ENCODE measurements at places on chromosomes 16 and 17.

- no peak for DNase-seq
Observed at GRCh38 chr17:4932756-4933155, 679 bp downstream of the GP1BA start.

- no peak for DNase-seq
Observed at GRCh38 chr17:50501054-50501453, 7.2 kb upstream of the MYCBPAP start.

DNA sequence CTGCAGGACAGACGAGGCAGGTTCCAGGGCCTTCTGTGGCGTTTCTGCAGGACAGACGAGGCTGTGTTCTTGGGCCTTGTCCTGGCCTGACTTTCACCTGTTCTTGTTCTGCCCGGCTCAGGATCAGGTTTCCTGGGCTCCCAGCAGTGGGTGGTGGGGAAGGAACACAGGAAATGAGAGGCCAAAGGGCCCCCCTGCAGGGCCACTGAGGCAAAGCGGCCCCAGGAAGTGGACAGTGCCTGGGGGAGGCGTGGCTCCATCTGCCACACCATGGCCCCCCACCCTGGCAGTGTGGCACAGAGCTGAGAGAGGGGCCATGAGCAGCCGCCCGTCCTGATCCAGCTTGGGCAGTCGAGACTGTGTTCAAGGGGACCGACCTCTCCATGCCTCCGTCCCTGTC, 20.7 kb downstream of the SPIRE2 start:
- DNase-seq = no peak

GRCh38 chr16:7086822-7087616, 245.6 kb upstream of the RBFOX1 start:
- DNase-seq = no peak

GRCh38 chr16:27972500-27972899, 91.0 kb downstream of the GSG1L start:
- peak; percentile 17 for DNase-seq

DNA sequence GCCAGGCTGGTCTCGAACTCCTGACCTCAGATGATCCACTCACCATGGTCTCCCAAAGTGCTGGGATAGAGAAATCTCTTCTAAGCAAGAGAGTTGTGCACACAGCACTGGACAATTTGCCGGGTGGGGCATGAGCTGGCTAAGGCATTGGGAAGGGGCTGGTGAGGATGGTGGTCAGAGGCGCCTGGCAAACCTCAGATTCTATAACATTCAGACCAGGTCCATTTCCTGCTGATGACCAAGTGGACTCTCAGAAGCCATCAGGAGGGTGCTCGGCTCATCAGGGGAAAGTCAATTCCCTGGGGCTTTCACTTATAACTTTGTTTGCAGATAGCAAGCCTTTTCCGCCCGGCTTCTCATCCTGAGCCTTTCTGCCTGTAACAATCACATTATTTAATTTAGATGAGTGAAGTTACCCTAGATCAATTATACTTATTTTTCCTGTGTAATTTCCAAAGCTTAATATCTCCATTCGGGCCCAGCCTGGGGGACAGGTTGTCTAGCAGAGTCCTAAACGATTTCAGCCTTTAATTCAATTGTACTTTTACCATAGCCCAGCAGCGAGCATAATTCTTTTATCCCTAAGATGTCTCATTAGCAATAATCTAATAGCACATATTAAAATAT, 15.0 kb upstream of the SLC6A2 start:
- DNase-seq = no peak

DNA sequence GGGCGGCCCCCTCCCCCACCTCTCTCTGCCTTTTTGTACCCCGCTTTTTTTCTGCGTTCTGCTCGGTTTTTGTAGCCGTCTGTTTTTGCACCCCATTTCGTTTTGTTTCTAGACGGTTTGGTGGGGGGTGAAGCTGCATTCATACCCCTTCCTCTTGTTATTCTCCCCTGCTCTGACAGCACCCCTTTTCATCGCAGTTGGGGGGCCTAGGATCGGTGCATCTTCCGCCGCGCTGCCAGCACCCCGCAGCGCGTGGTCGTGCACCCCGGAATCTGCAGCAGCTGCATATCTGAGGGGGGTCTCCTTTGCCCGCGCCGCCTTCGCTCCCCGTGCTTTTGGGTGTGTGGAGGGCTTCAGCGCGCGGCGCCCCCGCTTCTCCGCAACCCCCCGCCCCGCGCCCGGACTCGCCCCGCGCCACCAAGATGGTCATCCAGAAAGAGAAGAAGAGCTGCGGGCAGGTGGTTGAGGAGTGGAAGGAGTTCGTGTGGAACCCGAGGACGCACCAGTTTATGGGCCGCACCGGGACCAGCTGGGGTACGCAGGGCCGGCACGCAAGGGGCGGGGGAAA, 455 bp downstream of the ATP1B2 start:
- DNase-seq = no peak

DNA sequence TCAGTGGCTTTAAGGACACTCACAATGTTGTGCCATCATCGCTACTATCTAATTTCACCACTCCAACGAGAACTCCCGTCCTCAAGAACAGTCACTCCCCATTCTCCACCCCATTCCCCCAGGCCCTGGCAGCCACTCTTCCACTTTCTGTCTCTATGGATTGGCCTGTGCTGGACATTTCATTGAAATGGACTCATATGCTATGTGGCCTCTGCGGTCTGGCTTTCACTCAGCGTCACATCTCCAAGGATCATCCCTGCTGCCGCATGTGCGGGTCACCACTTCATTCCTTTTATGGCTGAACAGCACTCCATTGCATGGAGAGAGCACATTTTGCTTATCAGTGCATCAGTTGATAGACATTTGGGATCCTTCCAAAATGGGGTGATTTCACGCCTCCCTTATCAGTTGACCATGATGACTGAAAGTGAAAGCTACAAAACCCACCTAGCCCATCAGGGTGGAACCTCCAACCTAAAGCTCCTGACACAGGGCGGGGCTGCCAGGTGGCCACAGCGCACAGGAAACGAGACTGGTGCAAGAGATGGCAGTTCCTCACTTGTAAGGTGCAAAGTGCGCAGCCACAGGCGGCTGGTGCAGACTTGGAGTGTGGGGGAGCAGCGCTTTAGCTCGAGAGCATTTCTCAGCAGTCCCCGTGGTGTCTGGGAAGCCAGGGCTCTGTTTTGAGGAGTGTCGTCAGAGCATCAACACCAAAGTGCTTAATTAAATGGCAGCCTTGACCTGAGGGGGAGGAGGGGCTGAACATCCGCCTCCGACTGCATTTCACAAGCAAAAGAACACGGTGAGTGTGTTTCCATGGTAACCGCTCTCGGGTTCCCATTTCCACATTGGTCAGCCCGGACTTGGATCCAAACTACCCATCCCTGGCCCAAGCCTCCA, 23.8 kb downstream of the COTL1 start:
- peak; percentile 95 for DNase-seq

GRCh38 chr16:24087891-24088410, 168.2 kb upstream of the CACNG3 start:
- no peak for DNase-seq

- DNase-seq = no peak
Observed at GRCh38 chr16:59993101-59993500, 1259.0 kb upstream of the GOT2 start.

DNA sequence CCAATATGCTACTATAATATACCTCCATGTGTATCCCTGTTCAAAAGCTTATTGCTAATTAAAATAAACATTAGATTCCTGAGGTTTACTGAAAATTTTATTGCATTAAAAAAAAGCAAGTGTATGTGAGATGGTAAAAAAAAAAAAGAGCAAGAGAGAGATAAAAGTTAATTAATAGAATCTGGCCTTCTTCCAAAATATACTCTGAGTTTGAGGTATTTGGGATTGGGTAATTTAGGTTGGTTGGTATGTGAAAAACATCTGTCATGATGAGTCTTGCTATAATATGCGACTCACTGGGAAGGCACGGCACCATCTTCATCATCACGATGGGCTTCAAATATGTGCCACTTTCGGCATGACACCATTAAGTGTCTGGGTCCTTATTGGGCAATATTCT, 711.1 kb upstream of the SOX9 start:
- DNase-seq = no peak

All from NK-92 treated with Interleukin-12 subunit alpha and Interleukin-12 subunit beta, amount 100 ng/mL, for 24 hours (cell line).